Muscle of leg (tissue), 16 donors: ENCODE measurements at places on chromosomes 7 and 10. TPM values are rescaled to one million over a fixed set of nuclear protein-coding genes. Genes with fewer than 3 reads are reported as not detected.

Gene LEP
- total RNA-seq = not detected

Gene STEAP2
- total RNA-seq = 7.1 TPM

Gene TUBAL3
- 0.09 TPM for total RNA-seq

DNA sequence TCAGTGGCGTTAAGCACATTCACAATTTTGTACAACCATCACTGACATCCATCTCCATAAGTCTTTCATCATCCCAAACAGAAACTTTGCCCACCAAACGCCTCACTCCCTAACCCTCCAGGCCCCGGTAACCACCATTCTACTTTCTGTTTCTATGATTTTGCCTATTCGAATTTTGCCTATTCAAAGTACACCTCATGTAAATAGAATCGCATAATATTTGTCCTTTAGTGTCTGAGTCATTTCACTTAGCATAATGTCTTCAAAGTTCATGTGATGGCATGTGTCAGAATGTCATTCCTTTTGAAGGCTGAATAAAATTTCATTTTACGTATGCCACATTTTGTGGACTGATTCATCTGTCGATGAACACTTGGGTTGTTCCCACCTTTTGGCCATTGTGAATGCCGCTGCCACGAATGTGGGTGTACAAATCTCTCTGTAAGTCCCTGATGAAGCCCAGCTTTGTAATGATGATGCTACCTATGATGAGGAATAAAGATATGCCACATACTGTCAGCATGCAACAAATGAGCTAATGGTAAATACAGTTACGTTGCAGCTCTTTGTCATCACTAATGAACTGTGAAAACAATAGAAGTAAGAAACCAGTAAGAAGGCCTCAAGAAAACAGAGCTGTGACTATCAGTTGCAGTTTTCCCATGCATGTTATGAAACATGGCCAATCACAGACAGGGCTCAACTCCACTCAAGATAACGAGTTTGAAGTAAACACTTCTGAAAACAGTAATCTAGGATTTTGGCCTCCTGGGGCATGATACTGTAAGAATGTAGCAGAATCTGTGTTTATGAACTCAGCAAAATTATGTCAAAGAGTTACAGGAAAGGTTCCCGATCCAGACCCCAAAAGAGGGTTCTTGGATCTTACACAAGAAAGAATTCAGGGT, 120.0 kb downstream of the ADAM12 start:
- no peak for DNase-seq
- H3K4me1 ChIP-seq = peaks cover 4% of the 10 kb centered on the region
- no peak overlapping the region for H3K4me3 ChIP-seq
- no peak overlapping the region for H3K27ac ChIP-seq
- H3K36me3 ChIP-seq = no peaks in the 10 kb centered on the region

Gene CYP26C1
- 0.09 TPM for total RNA-seq

Gene GPR26
- total RNA-seq = not detected

Gene FEZF1
- total RNA-seq = not detected

GRCh38 chr7:155979566-155979965, 167.3 kb upstream of the SHH start:
- peaks cover 13% of the 10 kb centered on the region for H3K27me3 ChIP-seq
- H3K4me3 ChIP-seq = no peak overlapping the region
- no peaks in the 10 kb centered on the region for H3K36me3 ChIP-seq
- H3K27ac ChIP-seq = no peak overlapping the region

Gene ARMC3
- total RNA-seq = not detected

DNA sequence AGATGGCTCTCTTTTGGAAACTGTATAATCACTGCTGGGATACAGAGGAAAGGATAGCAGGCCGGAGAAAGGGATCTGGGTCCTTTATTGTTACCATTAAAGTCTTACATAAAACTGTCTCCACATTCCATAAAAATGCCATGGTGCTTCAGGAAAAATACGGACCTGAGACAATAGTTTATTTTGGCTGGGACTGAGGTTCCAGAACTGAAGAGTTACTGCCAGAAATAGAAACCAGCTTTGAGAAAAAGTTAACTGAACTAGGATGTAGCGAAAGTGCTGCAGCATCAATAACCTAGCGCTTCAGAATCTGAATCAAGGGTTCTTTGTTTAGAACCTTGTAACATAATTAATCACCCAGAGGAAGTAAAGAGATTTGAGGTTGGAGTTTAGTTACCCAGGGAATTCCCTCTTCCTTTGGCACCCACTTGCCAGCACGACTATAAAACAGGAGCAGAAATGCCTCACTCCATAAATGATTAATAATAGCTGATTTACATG, 38.0 kb downstream of the MEOX2 start:
- peak overlapping the region; percentile 58 for H3K27ac ChIP-seq
- H3K36me3 ChIP-seq = peaks cover 4% of the 10 kb centered on the region
- H3K27me3 ChIP-seq = no peaks in the 10 kb centered on the region
- H3K4me3 ChIP-seq = no peak overlapping the region
- H3K4me1 ChIP-seq = no peaks in the 10 kb centered on the region

DNA sequence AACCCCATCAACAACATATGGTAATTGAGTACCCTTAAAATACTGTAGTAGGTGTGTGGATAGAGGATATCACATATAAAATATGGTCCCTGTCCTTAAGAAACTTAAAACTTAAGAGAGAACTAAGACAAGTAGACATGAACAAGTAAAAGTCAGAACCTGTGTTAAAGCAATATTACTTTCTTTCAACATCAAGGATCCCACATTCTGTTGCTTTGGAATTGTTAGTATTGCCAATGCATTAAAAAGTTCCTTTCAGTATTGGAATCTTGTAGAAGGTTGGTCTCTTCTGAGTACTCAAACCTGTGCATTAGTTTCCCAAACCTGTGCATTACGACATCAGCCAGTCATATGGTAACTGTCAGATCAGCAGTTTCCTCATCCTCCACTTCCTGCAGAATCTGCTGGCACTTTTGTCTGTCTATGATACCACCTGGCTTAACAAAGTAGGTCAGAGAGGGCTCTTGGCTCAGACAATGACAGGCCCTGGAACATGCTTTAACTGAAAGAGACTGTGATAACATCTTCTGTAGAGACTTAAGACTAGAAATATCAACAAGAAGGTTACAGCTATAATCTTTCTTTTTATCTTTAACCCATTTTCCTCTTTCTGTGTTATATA, 56.5 kb downstream of the CCDC71L start:
- H3K4me3 ChIP-seq = no peak overlapping the region
- no peak overlapping the region for H3K27ac ChIP-seq
- H3K4me1 ChIP-seq = no peaks in the 10 kb centered on the region
- H3K27me3 ChIP-seq = no peaks in the 10 kb centered on the region
- H3K36me3 ChIP-seq = no peaks in the 10 kb centered on the region

Gene SH2D4B
- total RNA-seq = 0.04 TPM

DNA sequence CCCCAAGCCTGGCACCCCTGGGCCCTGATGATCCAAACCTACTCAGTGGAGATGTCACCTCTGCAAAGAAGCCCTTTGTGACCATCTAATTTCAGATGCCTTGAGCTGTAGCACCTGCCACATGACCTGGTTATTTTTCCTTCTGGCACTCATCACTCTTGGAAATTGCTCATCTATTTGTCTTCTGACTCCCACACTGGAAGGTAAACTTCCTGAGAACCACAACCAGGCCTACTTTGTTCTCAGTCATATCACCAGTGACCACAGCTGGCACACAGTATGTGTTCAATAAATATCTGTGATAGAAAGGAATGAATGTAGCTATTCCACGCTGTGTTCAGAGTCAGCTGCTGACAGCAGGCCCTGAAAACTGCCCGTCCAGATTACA, 97.1 kb downstream of the SH3PXD2A start:
- DNase-seq = no peak
- peaks cover 44% of the 10 kb centered on the region for H3K4me1 ChIP-seq
- peak overlapping the region; percentile 93 for H3K27ac ChIP-seq
- H3K27me3 ChIP-seq = no peaks in the 10 kb centered on the region
- H3K4me3 ChIP-seq = no peak overlapping the region
- H3K36me3 ChIP-seq = no peaks in the 10 kb centered on the region

DNA sequence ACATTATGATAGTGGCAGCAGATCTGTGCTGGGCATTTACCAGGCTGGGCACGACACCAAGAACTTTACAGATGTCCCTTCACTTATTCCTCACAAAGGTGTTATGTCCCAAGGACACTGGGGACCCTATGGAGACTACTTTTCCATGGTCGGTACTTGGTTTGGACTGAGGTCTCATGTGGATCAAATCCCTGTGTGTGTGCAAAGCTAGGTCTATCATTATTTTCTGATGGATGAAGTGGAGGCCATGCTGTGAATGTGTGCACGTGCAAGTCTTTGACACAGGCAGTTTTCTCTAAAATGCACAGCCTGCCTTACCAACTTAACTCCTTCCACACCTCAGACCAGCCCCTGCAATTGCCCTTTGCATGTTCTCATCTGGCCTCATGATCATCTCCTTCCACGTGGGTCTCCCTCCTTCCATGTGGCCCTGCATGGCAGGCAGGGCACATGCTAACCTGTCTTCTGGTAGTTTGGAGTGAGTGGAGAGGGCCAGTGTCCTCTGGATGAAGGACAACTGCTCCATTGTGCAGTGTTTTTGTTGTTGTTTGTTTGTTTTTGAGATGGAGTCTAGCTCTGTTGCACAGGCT, 16.0 kb upstream of the ZNF273 start:
- H3K4me3 ChIP-seq = no peak overlapping the region
- H3K27ac ChIP-seq = no peak overlapping the region
- DNase-seq = no peak
- H3K36me3 ChIP-seq = no peaks in the 10 kb centered on the region
- H3K4me1 ChIP-seq = peaks cover 15% of the 10 kb centered on the region

DNA sequence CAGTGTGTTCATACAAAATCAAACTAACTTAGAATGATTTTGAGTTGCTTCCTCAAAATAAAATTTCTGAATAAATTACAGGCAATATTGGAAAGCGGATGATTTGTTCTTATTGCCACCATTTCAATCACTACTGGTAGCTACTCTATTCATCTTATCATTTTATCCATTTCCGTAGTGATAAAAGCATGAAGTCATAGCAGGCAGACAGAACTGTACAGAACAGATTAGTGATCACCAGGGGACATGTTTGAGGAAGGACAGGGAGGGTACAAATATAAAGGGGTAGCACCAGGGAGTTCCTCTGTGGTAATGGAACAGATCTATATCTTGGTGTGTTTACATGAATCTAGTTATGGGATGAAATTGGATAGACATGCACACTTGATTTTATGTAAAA, 138.5 kb downstream of the WNT2 start:
- H3K4me3 ChIP-seq = no peak overlapping the region
- DNase-seq = no peak
- H3K4me1 ChIP-seq = no peaks in the 10 kb centered on the region
- no peaks in the 10 kb centered on the region for H3K36me3 ChIP-seq
- H3K27me3 ChIP-seq = no peaks in the 10 kb centered on the region

DNA sequence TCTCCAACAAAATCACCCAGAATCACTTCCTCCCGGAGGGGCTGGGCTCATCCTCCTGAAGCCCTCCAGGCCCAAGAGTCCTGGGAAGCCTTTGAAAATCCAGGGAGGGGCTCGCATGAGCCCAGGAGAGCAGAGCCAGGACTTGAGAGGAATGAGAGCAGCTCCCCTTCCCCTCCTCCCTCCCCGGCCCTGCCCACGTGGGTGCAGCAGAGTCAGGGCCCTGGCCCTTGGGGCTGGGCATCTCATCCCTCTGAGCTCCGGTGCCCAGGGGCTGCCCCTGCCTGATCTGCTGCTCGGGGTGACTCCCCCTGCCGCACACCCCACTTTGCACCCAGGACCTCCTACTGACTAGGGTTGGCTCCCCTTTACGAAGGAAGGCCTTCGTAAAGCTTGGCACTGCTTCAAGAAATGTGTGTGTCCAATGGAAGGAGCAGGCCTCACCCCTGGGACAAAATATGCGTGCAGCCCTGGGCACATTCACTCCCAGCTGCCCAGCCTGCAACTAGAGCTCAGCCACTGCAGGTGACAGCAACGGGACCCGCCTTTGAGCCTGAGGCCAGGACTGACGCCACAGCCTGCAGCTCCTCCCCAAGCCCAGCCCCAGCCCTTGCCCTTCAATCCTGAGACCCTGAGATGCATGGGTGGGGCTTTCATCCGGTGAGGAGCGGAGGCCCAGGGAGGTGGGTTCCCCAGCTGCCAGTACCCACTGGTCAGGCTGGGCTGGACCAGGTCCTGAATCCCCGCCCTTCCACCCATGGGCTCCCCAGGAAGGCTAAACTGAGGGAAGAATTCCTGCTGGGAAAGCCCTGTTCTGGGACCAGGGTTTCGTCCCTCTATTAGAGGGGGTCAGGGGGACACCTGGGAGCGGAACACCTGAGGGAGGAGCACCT, 21.8 kb downstream of the PWWP2B start:
- H3K27me3 ChIP-seq = no peaks in the 10 kb centered on the region
- no peaks in the 10 kb centered on the region for H3K36me3 ChIP-seq
- peak; percentile 76 for DNase-seq
- H3K27ac ChIP-seq = peak overlapping the region; percentile 74

GRCh38 chr7:96084881-96085553, 236.9 kb downstream of the SLC25A13 start:
- no peaks in the 10 kb centered on the region for H3K4me1 ChIP-seq
- no peak overlapping the region for H3K4me3 ChIP-seq
- H3K27me3 ChIP-seq = peaks cover 2% of the 10 kb centered on the region
- H3K36me3 ChIP-seq = no peaks in the 10 kb centered on the region
- no peak for DNase-seq

DNA sequence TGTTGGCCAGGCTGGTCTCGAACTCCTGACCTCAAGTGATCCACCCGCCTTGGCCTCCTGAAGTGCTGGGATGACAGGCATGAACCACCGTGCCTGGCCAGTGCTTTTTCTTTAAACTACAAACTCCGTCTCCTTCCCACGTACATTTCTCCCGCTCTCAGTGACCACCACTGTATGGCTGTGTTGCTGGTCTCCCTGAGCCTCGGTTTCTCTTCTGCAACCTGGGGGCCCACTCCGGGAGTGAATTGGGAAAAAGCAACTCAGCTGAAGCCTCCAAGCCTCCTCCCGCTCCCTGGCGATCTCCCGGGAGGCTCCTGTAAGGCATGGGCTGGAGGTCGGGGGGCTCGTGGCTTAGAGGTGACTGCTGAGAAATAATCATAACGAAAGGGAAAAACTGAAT, 136.3 kb downstream of the ELFN1 start:
- DNase-seq = no peak
- H3K36me3 ChIP-seq = no peaks in the 10 kb centered on the region
- H3K27me3 ChIP-seq = peaks cover 2% of the 10 kb centered on the region
- peaks cover 8% of the 10 kb centered on the region for H3K4me1 ChIP-seq
- H3K4me3 ChIP-seq = no peak overlapping the region
- H3K27ac ChIP-seq = no peak overlapping the region
